ENCODE measurements at places on chromosomes 4 and X. TPM values are rescaled to one million over a fixed set of nuclear protein-coding genes. Genes with fewer than 3 reads are reported as not detected.

GRCh38 chr4:57080781-57081650 is 29.2 kb downstream of the IGFBP7 start:
- DNase-seq = no peak

The INPP4B gene
- 4.2 TPM for polyA plus RNA-seq

DNA sequence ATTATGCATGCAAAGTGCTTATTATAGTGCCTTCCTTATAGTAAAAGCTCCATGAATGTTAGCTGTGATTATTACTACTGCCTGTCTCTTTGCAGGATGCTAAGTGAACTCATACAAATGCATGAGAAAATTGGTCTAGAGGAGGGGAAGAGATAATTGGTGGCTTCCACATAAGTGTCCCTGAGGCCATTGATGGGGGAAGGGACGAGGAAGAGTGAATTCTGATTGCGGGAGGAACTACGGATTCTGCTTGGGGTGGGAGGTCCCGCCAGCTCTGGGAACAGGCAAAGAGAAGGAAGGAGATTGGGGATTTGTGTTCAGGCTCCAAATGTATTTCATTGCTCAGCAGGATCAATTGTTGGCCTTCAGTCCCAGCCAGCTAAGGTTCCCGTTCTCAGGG is 11.6 kb upstream of the ARHGAP36 start:
- DNase-seq = no peak

DNA sequence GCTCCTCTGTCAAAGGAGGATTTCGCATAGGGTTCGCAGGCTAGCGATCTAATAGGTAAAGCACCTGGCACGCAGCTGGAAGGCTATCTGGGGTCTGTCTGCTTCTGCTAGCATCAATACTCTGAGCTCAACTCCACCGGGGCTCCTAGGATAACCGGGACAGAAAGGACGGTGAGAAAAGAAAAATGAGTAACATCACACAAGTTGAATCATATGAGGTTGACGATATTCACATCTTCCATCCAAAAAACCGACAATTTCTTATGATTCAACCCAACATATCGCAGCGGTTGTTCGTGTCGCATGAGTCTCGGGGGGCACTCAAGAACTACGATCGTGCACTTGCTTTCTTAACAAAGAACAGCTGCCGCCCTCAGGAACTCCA is 1.8 kb downstream of the PROM1 start:
- no peak for DNase-seq

DNA sequence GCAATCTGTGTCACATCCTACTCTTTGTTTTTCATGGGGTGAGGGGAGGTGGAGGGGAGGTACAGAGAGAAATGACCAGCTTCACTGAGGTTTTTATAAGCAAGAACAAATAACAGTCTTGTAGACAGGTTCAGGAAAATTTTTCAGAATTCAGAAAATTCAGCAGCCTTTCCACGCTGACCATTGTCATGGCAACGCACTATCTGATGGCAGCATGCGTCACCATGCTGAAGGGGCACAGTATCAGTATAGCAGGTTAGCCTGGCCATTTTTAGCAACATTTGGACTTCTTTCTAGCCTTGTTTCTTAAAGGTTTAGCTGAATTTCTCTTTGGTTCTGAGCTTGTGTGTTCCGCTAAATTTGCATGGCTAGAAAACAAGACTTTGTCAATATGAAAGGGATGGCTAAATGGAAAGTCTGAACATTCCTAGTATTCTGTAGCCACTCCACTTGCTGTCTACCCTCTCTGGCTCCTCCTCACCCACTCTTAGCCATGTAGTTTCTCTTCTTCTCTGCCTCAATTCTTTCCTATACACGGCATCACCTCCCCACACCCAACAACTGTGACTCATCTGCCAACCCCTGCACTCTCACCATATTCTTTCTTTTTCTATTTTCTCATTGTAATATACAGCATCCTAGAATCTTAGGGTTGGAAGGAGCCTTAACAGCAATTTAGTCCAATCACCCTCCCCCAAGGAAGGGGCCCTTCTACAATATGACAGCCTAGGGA is 42.7 kb upstream of the CITED1 start:
- DNase-seq = no peak

DNA sequence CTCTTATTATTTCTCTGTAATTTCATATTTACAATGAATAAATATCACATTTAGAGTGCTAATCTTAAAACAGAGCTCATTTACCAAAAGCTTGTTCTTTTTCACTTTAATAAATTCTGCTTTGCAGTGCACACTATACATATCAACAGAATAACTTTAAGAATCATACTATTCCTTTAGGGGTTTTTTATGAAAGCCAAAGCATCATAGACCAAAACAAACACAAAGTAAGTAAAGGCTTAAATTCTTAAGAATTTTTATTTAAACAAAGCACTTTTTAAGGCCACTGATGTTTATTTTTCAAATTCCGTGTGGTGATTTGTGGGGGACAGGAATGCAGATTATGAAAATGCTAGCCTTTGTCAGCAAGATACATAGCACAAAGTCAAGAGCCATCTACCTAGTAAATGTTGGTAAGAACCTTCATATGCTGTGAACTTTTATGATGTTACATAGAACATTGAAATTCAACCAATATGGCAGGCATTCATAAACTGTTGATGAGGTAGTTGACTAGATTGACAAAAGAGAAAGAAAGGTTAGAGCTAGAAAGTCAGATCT is 17.8 kb downstream of the TIGD2 start:
- DNase-seq = peak; percentile 20

DNA sequence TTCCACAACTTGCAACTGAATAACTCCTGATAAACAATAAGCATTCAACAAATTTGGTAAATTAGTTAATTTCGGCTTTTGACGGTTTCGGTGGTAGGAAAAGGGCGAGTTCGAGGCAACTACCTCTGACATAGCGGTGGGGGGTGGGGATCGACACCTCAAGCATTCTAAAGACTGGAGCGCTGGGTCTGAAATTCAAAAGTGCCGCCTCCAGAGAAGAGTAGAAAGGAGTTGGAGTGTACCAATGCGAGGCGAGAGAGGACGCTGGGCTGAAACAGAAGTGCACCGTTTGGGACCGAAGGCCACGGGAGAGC is 725 bp downstream of the SMC1A start:
- DNase-seq = no peak

The S100P gene
- polyA plus RNA-seq = not detected

The CHRDL1 gene
- 0.54 TPM for polyA plus RNA-seq

The SPANXB1 gene
- polyA plus RNA-seq = not detected

The SAGE1 gene
- polyA plus RNA-seq = not detected

The CENPC gene
- 19.2 TPM for polyA plus RNA-seq

- DNase-seq = no peak
Observed at GRCh38 chr4:26764231-26764630, 96.4 kb upstream of the STIM2 start.

The RBM47 gene
- 1.4 TPM for polyA plus RNA-seq

DNA sequence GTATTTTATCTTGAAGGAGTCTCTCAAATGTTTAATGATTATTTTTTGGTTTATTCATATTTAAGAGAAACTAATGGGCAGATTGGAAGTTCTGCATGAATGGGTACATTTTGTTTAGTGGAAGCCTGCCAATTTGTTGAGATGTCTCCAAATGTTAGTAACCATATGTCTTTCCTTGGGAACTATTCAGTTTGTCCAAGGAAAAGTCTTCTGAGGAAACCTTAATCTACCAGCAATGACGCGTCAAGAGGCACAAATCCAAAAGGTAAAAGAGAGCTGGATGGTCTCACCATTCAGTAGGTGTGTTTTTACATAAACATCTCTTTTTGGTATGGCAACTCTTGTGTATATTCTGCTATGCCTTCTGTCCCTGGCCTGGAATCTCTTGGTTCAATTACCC is 37.4 kb upstream of the NDST3 start:
- DNase-seq = no peak
